ENCODE measurements at places on chromosomes 16 and 17.

DNA sequence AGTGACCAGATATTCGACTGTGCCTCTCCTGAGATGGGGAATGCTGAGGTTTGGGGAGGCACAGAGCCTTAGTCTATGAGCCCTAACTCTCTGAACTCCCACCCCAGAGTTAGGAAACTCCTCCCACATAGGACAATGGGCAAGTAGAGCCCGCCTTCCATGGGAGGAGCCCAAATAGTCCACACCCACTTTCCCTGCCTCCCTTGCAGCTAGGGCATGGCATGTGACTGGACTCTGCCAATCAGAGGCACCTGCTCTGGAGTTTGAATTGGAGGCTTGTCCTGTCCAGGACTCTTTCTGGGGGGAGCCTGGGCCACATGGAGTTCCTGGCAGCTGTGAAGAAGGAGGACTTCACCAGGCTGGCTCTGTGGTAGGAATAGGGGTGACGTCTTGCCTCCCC is 48.4 kb downstream of the SOCS1 start:
- no peak for DNase-seq

DNA sequence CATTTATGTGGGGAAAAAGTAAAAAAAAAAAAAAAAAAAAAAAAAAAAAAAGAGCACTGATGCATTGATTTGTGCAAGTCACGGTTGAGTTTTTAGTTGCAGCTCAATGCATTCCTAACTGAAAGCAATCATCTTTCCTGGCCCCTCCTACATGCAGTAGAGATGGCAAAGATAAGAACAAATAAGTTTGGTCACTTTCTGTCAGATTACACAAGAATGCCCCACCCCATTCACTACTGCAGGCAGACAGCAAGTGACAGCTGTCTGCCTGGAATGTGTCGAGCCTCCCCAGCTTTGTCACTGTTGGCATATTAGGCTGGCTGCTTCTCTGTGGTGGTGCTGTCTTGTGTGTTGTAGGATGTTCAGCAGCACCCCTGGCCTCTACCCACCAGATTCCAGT is 243.5 kb downstream of the FOXL1 start:
- DNase-seq = no peak

GRCh38 chr17:17191961-17192381 is 14.2 kb downstream of the PLD6 start:
- DNase-seq = no peak

DNA sequence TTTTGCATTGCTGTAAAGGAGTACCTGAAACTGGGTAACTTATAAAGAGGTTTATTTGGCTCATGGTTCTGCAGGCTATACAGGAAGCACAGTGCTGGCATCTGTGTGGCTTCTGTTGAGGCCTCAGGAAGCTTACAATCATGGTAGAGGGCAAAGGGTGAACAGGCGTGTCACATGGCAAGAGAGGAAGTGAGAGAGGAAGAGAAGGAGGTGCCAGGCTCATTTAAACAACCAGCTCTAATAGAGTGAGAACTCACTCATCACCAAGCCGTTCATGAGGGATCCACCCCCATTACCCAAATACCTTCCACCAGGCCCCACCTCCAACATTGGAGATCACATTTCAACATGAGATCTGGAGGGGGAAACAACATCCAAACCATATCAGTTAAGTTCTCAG is 16.4 kb upstream of the CLEC19A start:
- DNase-seq = no peak

- DNase-seq = no peak
Observed at GRCh38 chr17:70195091-70195490, 25.8 kb downstream of the KCNJ2 start.

DNA sequence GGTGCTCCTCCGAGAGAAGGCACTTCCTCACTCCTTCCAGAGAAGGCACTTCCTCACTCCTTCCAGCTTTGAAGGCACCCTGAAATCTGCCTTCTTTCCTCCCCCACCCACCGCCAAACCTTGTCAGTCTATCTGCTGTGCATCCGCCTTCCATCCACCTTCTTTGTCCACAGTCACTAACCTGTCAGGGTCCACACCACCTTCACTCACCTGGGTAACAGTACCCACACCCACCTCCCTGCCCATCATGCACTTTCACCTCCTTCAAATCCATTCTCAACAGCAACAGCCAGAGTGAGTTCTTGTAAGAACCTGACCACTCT is 5.2 kb downstream of the CCDC102A start:
- no peak for DNase-seq

GRCh38 chr17:60388742-60389141 is 3.2 kb downstream of the USP32 start:
- DNase-seq = no peak

DNA sequence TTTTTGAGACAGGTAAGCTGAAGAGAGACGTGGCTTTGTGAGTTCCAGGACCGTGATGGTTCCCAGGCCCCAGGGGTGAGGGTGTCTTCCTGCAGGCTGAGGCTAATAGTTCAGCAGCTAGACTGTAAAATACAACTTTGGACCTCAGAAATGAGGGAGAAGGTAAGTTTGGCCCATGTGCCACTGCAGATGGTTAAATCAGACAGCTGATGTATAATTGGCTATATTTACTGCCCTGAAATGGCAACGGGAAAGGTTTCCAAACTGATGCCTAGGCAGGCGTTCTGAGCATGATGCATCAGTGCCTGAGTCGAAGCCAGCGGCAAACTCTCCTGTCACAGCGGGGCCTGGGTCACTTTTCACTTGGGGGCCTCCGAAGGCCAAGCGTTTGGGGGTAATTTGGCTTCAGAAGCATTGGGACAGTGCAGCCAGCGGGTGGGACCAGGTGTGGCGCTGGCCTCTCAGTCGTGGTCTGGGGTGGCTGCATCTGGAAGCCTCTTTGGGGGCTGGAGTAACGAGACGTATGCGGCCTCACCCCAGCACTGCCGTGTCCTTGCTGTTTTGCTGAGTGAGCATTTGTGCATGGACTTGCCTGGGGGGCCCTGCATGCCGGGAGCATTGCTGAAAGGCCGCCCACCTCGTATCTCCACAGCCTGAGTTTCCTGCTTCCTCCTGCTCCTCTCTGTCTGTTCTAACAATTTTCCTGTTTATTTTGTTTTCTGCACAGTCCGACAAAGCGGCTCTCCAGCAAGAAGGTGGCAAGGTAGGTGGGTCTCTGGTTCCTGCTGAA is 31.2 kb upstream of the CAPN15 start:
- no peak for DNase-seq

All from NCI-H1092 treated with DMSO at 0.1 percent for 48 hours (cell line).